ENCODE measurements at places on chromosomes 4 and X. TPM values are rescaled to one million over a fixed set of nuclear protein-coding genes. Genes with fewer than 3 reads are reported as not detected.

DNA sequence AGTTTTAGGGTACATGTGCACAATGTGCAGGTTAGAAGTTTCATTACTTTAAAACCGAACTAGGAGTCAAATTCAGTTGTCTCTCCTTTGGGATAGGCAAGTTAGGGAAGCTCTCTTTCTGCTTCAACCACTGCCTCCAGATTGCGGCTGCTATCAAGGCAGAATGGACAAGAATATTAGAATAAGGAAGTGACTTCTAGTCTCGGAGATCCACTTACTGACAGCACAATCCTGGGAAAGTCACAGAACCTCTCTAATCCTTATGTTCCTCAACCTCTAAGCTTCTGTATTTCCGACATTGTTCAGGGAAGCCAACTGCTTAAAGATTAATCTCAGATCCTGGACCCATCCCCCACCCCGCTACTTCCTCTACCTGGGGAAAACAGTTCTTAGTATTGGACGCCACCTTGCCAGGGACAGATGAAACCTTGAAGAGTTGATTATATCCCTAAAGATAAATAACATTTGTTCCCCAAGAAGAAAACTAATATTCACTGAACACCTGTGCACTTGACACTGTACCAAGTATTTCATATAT is 2.1 kb downstream of the NUP62CL start:
- DNase-seq = no peak

The TCEAL2 gene
- total RNA-seq = not detected

DNA sequence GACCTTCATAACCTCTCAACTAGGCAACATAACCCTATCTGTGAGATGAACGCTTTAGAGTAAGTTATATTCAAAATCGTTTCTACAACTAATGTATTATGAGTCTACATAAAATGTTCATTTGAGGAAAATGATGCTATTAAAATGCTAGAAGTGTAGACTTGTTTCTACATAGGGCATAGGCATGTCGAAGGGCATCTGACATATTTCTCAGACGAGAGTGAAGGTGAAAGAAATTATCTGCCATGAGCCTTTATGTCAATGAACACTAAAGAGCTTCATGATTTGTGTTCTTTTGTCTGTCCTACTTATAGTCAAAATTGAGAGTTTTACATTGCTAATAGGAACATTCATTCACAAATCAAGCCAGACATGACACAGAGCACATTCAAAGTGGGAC is 811.8 kb downstream of the RAB28 start:
- DNase-seq = no peak

The RBM47 gene
- total RNA-seq = 2.8 TPM

- DNase-seq = no peak
Observed at GRCh38 chrX:3738509-3738908, 25.1 kb upstream of the PRKX start.

DNA sequence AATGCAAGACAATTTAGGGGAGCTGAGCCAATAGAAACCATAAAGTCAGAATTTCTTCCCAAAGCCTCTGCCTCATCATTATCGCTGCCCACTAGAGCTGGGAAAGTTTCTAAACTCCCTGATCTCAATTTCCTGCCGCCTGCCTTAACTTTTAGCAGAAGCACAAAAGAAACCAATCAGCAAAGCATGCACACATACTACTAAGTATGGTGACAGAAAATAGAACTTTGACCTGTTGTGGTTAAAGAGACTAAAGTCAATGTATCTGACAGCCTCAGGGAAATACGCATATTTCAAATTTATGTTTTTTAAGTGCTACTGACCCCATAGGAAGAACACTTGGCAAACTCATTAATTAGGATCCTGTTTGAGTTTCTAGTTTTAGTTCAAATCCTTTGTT is 10.1 kb downstream of the STK26 start:
- DNase-seq = no peak

- peak; percentile 0 for DNase-seq
Observed at GRCh38 chrX:67893931-67894330, 350.1 kb downstream of the AR start.

DNA sequence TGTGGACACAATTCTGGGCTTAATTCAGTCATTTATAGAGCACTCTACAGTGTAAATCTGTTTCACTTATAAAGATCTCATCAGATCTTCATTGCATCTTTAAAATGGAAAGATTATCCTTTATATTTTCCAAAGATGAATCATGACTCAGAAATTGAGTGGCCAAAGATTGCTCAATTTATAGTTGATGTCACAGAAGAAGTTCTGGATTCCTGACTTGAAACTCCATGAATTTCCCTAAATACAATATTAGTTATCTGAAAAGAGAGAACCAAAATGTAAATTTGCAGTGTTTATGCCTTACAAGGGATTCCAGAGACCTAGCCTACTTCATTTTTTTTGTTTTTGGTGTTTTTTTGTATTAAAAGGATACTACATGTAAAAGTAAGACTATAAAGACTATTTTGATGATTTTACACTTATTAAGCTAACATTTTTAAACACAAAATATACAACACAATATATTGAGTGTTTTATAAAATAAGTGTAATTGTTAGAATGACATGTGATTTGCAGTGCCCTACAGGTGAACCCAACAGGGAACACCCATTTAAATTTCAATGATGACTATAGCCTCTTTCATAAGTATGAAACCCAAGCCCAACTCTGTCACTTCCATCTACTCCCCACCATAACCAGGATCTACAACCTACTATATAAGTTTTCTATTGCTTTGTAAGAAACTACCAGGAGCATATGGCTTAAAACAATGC is 183.5 kb downstream of the PCDH7 start:
- no peak for DNase-seq

The TRAM1L1 gene
- total RNA-seq = not detected

The GAB1 gene
- 13.1 TPM for total RNA-seq

DNA sequence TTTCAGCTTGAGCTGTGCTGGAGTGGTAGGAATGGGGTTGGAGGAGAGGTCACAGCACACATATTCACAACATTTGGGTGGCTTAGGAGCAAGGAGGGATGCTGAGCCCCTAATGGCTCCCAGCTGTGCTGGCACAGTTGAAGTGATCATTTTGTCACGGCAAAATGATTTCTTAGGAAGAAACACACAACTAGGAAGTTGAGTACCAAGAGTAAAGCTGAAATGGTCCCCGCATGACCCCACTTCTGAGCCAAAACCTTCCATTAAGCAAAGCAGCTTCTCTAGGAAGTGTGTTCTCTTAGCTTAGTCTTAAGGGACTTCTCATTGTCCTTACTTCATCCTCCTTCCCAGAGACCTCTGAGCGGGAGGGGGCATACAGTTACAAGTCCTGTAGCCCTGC is 12.6 kb downstream of the CAPN6 start:
- DNase-seq = no peak

GRCh38 chrX:8711401-8711800 is 20.5 kb downstream of the ANOS1 start:
- no peak for DNase-seq

- DNase-seq = no peak
Observed at GRCh38 chr4:138828926-138829325, 186.7 kb upstream of the NOCT start.

DNA sequence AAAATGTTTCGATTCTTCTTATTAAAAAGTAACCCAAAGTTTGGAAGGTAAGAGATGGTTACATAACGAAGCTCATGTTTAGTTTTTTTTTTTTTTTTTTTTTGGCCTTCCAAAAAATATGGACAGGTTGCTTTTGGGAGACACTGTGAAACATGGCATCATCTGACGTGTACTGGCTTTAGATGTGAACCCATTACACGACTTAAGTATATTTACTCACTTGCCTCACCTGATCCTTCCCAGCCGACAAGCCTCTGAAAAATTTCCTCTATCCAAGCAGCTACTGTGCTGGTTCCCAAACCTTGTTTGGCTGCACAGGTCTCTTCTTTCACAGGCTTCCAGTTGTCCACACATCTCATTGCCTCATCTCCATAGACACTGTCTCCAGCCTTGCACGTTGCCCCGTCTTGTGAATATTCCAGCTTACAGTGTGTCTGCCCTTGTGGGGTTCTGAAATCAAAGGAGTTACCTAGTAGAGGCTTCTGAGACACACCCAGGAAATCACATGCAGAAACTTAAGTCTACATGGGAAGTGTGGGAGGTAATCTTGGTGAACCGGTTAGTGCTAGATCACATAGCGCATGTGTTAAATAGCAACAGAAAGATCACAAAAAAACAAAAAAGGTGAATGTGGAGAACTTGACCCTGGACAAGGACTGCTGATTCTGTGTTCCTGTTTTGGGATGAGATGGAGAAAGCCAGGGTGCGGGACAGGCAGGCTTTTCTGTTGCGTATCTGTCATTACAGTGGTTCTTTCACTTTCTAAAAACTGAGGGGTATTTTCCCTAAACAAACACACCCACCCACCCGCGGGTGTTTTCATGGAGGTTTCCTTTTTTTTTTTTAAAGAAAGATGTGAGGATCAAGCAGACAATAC is 328.6 kb downstream of the ARHGAP10 start:
- DNase-seq = no peak

- DNase-seq = no peak
Observed at GRCh38 chr4:56259655-56260054, 127.6 kb downstream of the AASDH start.

The POU4F2 gene
- total RNA-seq = not detected

DNA sequence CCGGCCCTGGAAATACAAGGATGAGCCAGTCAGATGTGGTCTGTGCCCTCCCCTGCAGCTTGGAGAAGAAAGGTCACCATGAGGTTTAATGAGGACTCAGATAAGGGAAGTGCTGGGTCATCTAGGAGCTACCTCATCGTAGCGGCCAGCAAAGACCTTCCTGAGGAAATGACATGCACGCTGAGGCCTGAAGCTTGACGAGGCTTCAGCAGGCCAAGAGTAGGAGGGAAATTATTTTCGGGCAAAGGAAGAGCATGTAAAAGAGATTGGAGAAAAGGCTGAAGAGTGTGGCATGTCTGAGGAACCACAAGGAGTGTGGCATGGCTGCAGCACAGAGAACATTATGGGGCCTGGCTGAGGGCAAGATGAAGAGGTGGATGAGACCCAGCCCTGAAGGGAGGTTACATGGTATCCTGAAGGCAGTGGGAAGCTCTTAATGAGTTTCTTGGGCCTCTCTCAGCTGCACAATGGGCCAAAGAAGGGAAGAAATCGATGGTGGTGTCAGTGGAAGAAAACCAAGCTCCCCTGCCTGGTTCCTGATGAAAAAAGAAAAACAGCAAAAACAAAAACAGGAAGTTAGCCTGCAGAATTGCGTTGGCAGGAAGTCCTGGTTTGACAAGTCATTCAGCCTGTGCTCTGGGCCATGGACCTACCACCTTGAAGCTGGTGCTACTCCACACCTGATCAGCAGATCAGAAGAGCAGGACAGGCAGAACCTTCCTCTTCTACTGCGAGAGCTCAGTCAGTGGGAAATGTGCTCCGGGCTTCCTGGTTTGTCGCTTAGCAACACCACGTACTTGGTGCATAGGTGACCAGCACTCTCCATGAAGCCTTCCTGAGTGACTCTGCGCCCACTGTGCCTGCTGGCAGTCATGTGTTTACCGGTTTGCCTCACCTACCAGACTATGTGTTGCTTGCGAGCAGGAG is 134.5 kb upstream of the KLF3 start:
- DNase-seq = no peak

The KLHL13 gene
- 0.81 TPM for total RNA-seq

- peak; percentile 74 for DNase-seq
Observed at GRCh38 chr4:169791527-169792156, 33.9 kb upstream of the HPF1 start.

GRCh38 chr4:184506527-184507121 is 32.3 kb upstream of the IRF2 start:
- peak; percentile 13 for DNase-seq

- DNase-seq = no peak
Observed at GRCh38 chrX:54820737-54821136, 13.2 kb downstream of the MAGED2 start.

DNA sequence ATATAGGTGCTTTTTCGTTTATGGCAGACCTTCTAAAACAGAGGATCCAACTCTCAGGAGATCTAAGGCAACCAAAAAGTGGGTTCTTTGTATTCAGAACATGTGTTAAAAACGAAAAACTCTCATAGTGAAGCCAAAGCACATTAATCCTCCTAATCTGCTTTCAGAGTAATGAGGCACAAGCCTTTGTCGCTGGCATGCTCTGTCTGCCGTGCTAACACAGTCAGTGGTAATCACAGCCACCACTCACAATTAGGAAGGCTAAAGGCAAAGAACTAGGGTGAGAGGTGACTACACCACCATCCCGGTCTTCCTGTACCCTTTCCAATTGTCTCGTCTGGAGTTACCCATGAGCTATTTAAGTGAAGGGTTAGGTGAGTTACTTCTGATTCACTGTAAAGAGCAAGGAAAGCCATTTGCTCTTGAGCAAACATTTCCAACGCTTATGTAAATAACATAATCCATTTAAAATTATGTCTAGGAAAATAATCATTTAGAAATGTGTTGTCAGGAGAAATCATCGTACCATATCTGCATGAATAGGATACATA is 40.7 kb downstream of the NPY2R start:
- no peak for DNase-seq

DNA sequence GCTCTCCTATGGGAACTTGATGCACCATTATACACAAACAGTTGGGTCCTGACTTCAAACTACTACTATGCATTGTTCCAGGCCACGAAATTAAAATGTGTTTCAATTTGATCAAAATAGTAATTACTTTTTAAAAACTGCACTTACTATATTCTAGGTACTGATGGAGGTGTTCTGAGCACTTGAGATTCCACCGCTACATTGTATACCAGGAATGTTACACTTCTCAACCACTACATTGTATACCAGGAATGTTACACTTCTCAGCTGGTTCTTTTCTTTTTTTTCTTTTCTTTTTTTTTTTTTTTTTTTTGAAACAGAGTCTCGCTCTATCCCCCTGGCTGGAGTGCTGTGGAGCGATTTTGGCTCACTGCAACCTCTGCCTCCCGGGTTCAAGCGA is 77.9 kb downstream of the ELOVL6 start:
- DNase-seq = no peak

The DUSP21 gene
- not detected for total RNA-seq

DNA sequence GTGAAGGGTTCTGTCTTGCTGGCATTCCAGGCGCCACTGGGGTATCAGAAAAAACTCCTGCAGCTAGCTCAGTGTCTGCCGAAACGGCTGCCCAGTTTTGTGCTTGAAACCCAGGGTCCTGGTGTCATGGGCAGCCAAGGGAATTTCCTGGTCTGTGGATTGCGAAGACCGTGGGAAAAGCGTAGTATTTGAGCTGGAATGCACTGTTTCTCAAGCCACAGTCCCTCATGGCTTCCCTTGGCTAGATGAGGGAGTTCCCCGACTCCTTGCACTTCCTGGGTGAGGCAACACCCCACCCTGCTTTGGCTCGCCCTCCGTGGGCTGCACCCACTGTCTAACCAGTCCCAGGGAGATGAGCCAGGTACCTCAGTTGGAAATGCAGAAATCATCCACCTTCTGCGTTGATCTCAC is 40.1 kb downstream of the NOP14 start:
- peak; percentile 53 for DNase-seq

- no peak for DNase-seq
Observed at GRCh38 chr4:128958194-128958593, 135.1 kb downstream of the SCLT1 start.

Measured in A172 (cell line).